ENCODE measurements at places on chromosomes 4 and X. TPM values are rescaled to one million over a fixed set of nuclear protein-coding genes. Genes with fewer than 3 reads are reported as not detected.

Gene LDOC1
- 4.4 TPM for total RNA-seq

GRCh38 chrX:116757491-116757890 lies 294.7 kb upstream of the CT83 start:
- no peak for DNase-seq

- DNase-seq, result no peak
Measured at GRCh38 chr4:148030193-148030873, 298.4 kb downstream of the ARHGAP10 start.

DNA sequence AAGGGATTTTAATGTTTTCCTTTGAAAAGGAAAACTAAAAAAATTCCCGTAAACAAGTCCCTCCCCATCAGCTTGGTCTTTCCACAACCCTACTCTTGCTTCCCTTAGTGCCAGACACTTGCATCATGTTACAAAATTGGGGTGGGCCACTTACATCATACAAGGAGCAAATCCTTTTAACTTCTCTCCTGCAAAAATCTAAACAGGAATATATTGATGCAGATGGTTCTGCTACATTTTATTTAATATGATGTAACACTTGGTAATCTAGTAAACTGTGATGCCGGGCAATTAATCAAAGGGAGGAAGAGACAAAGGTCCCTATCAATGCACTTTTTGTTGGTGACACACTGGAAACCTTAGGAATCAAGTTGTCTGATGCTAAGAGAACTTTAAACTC lies 125.3 kb downstream of the UBE2K start:
- no peak for DNase-seq

DNA sequence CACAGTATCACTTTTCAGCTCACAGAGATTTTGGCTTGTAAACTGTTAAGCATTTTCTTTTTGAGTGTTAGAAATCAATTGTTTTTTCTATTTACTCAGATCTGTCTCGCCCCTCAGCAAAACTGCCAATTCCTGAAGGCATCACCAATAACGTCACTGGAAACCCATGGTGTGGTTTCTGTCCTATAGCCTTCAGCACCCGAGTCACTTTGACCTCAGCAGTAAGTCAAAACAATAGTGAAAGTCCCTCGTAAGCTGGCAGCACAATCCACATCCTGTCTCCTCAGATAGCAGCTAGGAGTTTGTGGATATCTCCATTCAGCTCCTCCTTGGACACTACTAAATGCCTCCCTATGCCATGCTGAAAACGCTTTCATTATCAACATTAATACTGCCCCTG lies 1787.4 kb upstream of the ADGRL3 start:
- DNase-seq, result no peak

GRCh38 chrX:104315555-104315954 lies 60.8 kb upstream of the ESX1 start:
- DNase-seq, result no peak
